ENCODE measurements at places on chromosomes 2 and 18.

GRCh38 chr18:43774497-43774896, 497.2 kb upstream of the SYT4 start:
- DNase-seq = no peak

DNA sequence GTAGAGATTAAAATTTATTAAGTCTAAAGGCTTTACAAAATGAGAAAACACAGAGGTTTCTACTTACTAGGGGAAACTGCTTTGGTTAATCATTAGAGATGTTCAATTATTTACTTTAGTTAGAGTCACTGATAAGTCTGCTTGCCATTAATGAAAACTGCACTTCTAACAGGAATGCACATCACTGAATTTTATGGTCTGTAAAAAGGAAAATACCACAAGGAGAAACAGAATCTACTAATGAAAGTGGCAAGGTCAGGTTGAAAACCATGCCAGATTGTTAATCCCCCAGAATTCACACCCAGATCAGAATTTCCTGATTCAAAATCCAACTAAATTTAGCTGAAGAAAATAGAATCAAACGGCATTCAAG, 90.5 kb upstream of the GRB14 start:
- DNase-seq = no peak

- peak; percentile 37 for DNase-seq
Measured at GRCh38 chr2:61887717-61888266, 664 bp downstream of the CCT4 start.

DNA sequence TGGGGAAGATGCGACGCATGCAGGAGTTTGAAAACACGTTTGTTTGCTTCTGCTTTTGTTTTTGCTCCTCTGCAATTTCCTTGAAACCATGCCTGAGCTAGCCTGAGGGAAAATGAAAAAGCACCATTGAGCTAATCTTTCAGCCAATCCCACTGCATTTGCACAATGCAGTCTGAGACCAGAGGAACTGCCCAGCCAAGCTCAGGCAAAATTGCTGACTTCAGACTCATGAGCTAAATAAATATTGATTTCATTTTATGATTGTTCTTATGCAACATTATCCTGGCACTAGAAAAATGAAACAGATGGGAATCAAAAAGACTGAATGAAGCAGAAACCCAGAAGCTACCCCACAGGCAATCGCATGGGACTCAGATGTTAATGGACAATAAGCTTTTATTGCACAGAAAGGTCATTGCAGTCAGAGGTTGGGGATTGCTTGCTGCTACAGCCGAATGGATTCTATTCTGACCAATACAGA, 37.0 kb downstream of the TPRKB start:
- no peak for DNase-seq

Data from fibroblast of upper back skin (primary cell).